ENCODE measurements at places on chromosomes 5 and 9.

DNA sequence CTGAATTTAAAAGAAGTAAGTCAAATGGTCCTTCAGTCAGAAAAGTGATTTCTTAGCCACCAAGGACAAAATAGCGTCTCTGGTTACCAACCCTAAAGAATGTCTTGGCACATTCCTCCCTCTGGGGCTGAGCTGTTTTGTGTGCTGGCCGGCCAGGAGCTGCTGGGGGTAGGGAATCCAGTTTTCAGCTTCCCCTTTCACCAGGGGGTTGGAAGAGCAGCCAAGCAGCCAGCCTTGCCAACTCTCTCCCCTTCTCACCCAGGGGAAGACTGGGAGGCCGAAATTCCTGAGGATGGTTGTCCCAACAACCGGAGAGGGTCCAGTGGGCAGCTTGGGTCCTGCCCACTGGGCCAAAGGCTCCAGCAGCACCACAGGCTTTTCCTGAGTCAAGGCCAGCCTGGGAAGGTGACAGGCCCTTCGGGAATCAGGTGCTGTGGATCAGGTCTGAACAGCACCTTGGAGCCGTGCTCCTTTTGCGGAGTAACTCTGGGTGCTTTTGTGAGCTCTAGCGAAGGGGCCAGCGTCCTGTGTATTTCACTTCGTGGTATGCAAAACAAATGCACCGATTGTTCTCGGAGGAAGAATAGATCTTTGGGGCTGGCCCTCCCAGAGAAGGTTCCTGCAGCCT, 4.2 kb downstream of the WWC1 start:
- no peak for DNase-seq

- DNase-seq, result no peak
These were observed 141.8 kb downstream of the MUSK start for GRCh38 chr9:110810262-110810976.

- no peak for DNase-seq
These were observed 96.1 kb downstream of the F2RL2 start for GRCh38 chr5:76526950-76527583.

- DNase-seq, result no peak
These were observed 102.7 kb downstream of the LRRC70 start for GRCh38 chr5:62681117-62681850.

- DNase-seq, result no peak
These were observed 12.9 kb downstream of the RAD23B start for GRCh38 chr9:107295995-107296394.

- no peak for DNase-seq
These were observed 507.8 kb upstream of the MPDZ start for GRCh38 chr9:13787234-13787833.
